ENCODE measurements at places on chromosomes 1 and 21.

DNA sequence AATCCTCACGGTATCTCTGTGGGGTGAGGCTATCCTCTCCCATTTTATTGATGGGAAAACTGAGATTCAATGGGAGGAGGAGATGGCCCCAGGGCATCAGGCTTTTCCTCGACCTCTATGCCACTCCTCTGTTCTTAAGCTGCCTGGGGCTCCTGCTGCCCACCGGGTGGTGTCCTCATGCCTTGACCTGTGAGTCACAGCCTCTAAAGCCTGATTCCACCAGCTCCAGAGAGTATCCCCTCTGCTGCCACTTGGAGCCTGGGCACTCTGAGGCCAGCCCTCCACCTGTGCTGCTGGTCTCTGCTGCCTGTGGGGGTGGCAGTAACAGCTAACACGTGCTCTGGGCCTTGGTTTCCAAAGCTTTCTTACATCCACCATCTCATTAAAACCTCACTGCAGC lies 241.2 kb downstream of the TRABD2B start:
- DNase-seq = no peak

DNA sequence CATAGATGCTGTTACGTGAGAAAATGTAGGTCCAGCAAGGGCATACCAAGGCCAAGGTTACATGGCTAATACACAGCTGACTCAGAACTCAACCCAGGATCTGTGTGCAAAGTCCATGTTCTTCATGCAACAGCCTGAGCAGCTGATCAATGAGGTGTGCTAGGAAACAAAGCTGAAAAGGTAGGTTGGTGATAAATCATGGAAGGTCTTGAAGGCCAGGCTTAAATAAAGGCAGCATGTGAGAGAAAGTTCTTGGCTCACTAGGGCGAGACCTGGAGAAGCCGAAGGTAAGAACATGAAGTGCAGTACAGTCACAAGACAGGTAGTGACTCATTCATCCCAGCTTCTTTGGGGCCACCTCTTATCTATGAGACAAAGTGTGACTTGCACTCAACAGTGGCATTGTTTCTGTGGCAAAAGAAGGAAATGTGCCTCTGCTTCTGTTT lies 33.4 kb downstream of the TLR5 start:
- no peak for DNase-seq

- no peak for DNase-seq
Measured at GRCh38 chr1:183571678-183572268, 18.5 kb downstream of the NCF2 start.

- peak; percentile 40 for DNase-seq
Measured at GRCh38 chr21:43866260-43866629, 1.2 kb downstream of the AGPAT3 start.

DNA sequence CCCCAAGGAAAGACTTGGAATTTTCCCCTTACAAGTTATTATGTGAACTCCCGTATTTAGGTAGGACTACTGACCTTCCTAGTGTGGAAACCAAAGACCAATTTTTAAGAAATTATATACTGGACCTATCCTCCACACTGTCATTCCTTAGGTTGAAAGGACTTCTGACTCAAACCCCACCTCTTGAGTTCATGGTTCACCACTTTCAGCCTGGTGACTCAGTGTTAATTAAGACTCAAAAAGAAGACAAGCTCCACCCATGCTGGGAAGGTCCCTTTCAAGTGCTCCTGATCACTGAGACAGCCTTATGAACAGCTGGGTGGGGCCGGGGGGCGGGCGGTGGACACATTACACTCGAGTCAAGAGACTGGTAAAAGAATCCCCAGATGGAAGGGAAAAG lies 113.2 kb downstream of the LRRC53 start:
- no peak for DNase-seq

DNA sequence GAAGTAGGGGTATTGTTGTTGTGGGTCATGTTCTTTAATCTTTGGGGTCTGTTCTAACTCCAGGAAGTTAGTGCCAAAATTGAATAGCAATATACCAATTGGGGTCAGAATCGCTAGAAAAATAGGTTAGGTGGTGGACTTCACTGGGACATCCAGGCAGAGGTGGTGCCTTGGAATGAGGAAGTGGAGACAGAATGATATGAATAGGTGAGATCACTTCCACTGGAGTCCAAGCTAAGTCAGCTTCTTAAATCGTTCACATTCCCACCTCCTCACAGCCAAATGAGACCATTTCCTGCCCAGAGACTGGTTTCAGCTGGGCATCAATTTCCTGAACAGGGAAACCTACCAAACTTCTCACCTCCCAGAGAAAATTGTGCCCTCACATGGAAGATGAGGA lies 137.8 kb upstream of the RAB4A start:
- no peak for DNase-seq

DNA sequence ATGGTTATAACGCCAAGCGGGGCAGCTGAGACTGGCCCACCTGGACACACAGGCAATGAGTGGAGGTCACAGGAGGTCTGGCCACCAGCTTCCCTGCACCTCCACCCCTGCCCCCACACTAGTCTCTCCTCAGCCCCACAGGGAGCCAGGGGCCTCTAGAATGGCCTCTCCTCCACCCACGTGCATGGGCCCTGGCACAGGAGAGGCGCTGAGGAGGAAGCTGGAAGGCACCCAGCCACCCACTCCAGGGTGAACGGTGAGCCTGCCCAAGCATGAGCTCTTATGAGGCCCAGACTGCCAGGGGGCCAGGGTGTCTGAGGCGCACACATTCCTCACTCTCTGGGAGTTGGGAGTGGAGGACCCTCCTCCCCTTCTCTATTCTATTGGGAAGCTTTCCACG lies 22.2 kb downstream of the LRP8 start:
- DNase-seq = no peak

Data from stimulated activated naive CD8-positive, alpha-beta T cell treated with anti-CD3 and anti-CD28 coated beads, Interleukin-15, amount 100 ng/mL, for 72 hours (primary cell).